ENCODE measurements at places on chromosomes 6 and 20.

GRCh38 chr20:63708301-63709148, 686 bp downstream of the ZGPAT start:
- no peak for DNase-seq

- no peak for DNase-seq
These were observed 113.0 kb upstream of the RREB1 start for GRCh38 chr6:6994796-6995195.

GRCh38 chr6:169451065-169451838, 197.6 kb upstream of the THBS2 start:
- DNase-seq, result no peak

- peak; percentile 94 for DNase-seq
These were observed 19.8 kb downstream of the NEDD9 start for GRCh38 chr6:11212664-11213063.

DNA sequence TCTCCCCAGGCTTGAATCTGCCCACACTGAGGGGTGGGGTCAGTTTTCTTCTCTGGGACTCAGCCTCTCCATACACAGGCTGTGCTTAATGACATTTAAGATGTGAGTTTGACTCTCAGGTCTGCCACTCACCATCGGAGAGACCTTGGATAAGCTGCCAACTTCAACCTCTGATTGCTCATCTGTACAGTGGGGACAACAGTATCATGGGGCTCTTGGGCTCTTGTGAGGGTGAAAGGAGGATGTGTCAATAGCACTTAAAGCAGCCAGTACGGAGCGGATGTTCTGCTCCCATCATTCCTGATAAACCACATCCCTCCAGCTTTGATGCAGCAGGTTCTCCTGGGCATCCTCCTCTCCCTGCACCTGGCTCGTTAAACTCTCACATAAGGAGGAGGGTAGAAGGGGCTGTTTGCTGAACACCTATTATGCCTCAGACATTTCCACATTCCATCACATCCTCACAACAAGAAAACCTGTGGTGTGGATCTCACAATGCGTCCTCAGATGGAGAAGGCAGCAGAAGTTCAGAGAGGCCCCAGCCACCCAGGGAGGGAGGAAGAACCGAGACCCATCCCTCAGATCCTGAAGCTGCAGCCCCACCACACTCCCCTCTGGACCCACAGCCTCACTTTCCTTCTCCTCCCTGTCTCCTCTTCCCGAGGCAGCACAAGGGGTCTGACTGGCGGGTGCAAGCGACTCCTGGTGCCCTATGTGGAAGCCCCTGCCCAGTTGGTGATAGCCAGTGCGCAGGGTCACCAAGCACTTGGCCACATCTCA, 1.9 kb upstream of the PDYN start:
- DNase-seq, result no peak

- DNase-seq, result no peak
These were observed 12.9 kb upstream of the EFCAB8 start for GRCh38 chr20:32845786-32846185.

DNA sequence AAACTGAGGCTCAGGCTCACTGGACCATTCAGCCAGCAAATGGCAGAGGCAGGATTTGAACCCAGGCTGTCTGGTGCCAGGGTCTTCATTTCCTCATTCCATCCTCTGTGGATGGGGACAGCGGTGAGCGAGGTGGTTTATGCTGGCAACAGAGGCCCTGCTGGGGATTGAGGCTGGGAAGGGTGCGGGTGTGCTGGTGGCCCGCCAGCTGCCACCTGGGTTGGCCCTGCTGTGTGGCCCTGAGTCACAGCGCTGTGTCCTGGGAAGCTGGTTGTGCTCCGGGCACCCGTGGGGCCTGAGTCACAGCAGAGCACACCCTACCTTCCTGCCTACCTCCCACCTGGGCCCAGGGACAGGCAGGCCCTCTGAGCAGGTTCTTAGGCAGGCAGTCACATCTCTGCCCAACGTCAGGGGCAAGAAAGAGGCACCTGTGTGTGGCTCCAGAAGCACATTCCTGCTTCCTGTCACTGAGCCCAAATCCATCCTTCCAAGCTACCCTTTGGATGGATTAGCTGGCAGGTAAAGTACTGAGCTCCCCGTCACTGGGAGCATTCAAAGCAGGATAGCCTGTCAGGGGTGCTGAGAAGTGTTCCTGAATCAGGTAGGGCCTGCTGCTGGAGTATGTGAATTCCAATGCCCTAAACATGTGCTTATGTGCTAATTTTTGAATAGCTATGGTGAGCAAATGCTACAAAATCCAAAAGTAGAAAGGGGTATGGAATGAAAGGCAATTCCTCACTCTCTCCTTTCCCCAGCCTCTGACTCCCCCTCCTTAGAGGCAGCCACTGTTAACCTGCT, 53.9 kb downstream of the CEBPB start:
- no peak for DNase-seq

DNA sequence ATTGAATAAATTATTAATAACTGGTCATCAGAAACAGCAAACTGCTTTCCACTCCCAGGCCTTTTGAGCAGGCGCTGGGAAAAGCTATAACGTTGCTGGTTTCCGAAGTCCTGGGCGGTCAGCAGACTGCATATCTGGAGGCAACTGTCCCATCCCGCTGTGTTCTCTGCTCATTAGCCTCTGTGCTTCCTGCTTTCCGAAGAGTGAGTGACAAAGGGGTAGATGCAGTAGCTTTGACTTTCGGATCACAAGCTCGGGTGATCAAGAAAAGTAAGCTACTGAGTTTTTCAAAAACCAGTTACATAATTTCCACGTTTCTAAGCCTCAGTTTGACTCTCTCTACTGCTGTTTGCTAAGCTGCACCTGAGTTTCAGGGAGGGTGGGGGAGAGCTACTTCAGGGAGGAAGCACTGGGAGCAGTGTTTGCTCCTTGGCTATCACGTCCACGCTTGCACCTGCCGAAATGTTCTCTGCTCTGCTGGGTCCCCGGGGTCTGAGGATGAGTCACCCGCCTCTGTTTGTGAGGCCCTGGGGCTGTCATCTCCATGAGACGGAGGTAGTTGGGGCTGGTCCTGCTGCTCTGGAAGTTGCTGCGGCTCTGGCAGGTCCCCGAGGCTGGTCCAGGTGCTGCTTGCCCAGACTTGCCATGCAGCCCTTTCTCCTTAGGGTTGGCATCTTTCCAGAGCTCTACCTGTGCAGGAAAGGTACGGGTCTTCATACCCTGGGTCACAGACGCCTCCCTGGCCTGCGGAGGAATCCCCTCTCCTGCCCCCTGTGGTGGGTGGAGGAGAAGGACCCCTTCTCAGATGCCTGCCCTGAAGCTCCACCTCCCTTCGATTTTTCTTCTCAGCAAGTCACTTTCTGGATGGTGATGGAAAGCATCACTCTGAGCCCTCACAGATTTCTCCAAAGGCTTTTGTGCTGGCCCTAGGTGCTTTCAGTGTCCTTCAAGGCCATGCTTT, 220.0 kb downstream of the QKI start:
- no peak for DNase-seq

DNA sequence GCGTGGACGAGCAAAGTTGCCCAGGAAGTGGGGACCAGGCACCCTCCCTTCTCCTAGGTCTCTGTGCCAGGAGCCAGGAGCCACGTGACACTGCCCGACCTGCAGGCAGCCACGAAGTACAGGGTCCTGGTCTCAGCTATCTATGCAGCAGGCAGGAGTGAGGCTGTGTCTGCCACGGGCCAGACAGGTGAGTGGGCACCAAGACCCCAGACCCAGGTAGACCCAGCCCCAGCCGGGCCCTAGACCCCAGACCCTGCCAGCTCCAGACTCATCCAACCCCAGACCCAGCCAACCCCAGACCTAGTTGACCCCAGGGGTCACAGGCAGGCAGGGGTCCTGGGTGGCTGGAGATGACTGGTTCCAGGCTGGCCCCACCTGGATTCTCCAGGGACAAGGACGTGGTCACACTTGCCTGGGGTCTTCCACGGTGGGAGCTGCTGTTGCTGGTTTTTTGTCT, 21.1 kb downstream of the COL20A1 start:
- DNase-seq, result no peak

- DNase-seq, result no peak
These were observed 7.3 kb downstream of the KCNK5 start for GRCh38 chr6:39221779-39222641.
